SJSA1 (cell line): ENCODE measurements at places on chromosomes 5 and 9.

GRCh38 chr9:131238402-131239021 lies 37.8 kb downstream of the FAM78A start:
- DNase-seq: no peak

- DNase-seq: no peak
Observed at GRCh38 chr5:52840277-52841050, 52.7 kb downstream of the ITGA1 start.

GRCh38 chr5:148768806-148769415 lies 57.5 kb upstream of the ADRB2 start:
- no peak for DNase-seq

GRCh38 chr5:10213316-10213715 lies 36.4 kb downstream of the ATPSCKMT start:
- no peak for DNase-seq

DNA sequence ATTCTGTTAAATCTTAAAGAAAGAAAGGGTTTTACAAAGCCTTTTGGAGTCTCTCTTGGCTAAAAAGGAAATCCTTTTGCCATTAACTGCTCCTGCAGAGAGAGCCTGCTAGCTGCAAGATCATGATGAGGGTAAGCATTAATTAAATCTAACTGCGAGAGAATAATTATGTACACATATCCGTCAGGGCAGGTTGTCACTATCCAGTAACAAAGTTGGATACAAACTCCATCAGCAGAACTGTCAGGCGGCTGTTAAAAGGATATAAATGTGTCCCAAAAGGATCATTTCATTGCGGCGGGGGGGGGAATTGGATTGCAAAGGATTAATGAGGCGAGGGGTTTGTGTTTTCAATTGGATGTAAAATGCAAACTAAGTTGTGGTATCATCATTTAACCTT lies 289.3 kb downstream of the ASTN2 start:
- DNase-seq: no peak

DNA sequence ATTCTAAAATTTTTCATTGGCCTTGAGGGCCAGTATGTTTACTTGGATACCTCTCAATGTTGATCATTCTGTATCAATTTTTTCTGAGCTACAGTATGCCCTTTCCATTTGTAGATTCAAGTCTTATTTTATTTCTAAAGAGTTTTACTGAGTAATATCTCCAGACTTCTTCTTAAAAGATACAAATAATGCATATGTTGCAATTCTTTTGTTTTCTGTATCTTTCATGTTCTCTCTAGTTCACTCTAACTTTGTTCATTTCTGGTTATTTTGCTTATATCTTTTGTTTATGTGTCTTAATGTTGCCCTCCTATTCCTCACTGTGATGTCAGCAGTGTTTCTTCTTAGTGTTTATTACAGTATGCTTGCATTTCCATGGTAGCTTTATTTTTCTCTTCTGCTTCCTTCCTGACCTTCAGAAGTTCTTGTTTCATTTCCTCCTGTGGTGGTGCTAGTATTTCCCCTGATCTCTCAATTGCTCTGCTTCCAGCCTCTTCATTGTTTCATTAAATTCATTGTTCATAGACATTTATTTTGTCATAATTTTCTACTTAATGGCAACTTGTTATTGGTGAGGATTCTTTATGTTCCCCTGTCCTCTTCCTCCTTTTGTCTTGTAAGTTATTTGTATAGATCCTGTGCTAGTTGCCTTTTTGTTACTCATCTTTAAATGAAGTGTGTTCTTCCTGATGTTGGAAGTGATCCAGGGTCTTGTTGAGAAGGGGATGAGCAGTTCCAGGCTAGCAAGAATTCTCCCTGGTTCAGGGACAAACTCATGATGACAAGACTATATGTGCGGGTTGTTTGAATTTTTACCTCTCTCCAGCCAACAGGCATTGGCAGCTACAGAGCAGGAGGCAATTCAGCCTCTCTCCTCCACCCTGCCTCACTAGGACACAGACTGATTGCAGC lies 160.8 kb downstream of the DEPDC1B start:
- no peak for DNase-seq

- DNase-seq: peak; percentile 75
Observed at GRCh38 chr9:15295761-15296405, 11.1 kb downstream of the TTC39B start.

GRCh38 chr9:110622368-110622767 lies 42.8 kb upstream of the SVEP1 start:
- DNase-seq: no peak

DNA sequence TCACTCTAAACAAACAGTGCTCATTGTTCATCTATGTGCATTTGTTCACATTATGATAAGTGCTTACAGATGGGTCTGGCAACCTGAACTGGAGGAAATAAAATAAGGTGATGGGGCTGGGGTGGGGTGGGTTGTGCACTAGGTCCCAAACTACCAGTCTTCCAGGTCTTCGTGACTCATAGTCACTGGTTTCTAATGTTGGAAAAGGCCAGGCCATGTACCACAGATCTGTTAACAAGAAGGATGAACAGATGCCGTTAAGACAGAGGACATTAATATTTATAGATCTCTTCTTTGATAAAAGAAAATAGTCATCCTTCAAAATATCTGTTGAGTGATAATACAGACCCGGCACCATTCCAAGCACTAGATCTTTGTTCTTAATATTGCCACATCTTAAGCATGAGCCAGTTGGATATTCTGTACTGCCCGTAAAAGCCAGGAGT lies 71.4 kb upstream of the STARD4 start:
- DNase-seq: no peak

DNA sequence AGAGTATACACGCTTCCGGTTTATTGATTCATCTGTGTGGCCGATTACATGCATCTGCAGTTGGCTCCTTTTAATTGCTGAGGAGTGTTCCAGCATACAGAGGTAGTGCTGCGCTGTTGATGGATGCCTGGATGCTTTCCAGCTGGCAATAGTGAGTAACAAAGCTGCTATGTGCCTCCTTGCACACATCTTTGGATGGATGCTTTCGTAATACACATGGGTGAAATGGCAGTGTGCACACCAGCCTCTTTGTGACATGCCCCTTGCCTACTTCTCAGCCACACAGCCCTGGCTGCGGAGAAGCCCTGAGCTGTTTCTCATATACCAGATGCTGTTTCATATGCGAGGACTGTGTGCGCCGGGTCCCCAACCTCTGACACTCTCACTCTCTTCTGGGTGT lies 151.0 kb downstream of the GADD45G start:
- no peak for DNase-seq

- DNase-seq: no peak
Observed at GRCh38 chr5:82854956-82855355, 222.2 kb downstream of the TMEM167A start.

DNA sequence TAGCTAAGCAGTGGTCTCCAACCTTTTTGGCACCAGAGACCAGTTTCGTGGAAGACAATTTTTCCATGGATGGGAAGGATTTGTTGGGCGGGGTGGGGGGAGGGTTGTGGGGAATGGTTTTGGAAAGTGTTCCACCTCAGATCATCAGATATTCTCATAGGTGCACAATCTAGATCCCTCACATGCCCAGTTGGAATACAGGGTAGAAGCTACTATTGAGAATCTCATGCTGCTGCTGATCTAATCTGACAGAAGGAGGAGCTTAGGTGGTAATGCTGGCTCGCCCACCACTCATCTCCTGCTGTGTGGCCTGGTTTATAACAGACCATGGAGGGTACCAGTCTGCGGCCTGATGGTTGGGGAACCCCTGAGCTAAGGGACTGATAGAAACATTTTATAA lies 662.7 kb upstream of the RGMB start:
- no peak for DNase-seq

DNA sequence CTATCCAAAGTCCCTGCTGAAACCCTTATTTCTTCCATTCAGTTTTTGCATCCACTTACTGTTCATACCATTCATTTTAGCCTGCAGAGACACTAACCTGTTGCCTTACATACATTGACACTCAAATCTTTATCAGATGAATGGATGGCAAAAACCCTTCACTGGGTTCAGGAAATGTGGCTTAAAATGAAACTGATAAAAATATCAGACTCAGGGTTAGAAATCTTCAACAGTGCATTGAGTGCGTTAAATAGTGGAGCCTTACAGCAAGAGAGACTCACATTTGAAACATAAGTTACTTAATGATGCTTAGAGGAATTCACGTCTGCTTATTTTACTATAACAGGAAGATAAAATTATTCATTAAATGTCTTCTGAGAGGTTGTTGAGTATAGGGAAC lies 28.0 kb upstream of the BNC2 start:
- DNase-seq: no peak

DNA sequence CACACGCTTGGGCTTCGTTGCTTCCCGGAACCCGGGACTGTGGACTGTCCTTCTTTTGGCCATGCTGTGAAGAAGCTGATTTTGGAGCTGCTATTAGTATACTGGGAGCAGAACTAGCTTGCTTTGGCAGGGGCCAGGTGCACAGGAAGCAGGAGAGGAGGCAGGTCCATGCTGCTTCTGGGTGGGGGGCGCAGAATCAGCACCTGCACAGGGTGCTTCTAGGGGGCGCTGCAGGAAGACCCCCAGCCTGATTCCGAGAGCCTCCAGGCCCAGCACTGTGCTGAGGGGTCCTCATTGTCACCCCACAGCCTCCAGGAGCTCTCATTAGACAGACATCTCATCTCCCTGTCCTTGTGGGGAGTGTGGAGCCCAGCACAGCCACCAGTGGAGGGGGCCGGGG lies 252.6 kb upstream of the IRX4 start:
- no peak for DNase-seq

DNA sequence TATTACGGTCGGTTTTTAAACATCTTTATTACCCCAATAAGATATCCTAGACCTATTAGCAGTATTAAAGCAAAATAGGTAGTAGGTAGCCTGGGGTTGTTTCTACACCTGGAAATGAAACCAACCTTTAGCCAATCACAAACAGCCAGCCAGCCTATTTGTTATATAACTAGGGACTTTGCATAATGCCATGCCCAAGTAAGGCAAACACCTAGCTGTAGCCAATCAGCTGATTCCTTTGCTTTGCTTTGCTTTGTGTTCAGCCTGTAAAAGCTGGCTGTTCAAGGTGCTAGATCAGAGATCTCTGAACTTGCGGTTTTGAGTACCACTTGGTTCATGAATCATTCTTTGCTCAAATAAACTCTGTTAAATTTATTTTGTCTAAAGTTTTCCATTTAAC lies 46.5 kb upstream of the SETD9 start:
- no peak for DNase-seq

DNA sequence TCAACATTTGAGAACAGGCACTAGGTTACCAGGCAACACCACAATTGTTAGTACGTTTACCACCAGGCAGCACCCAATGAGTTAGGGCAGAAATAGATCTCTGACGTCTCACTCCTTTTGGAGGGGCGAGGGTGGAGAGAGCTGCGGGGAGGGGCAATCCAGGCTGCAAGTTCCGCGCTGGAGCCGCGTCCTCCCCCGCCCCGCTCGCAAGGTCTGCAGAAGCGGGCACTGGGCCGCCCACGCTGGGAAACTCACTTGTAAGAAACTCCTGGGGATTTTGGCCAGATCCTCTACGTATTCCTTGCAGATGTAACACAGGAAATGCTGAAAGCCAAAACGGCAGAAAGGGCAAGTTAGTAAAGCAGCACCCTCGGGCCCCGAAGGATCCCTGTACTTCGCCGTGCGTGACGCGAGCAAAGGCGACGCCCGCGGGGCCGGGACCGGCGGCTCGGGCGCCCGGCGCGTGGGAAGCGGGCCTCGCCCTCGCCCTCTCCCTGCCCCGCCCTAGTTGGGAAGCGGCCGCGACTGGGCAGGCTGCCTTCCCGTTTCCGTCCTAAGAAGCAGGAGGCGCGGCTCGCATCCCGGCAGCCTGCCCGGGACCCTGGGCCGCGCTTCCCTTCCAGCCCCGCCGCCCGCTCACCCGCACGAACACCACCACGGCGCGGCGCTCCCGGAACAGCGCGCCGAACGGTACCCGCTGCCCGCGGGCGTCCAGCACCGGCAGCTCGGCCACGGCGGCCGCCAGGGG lies 493 bp downstream of the PRXL2C start:
- DNase-seq: peak; percentile 83

DNA sequence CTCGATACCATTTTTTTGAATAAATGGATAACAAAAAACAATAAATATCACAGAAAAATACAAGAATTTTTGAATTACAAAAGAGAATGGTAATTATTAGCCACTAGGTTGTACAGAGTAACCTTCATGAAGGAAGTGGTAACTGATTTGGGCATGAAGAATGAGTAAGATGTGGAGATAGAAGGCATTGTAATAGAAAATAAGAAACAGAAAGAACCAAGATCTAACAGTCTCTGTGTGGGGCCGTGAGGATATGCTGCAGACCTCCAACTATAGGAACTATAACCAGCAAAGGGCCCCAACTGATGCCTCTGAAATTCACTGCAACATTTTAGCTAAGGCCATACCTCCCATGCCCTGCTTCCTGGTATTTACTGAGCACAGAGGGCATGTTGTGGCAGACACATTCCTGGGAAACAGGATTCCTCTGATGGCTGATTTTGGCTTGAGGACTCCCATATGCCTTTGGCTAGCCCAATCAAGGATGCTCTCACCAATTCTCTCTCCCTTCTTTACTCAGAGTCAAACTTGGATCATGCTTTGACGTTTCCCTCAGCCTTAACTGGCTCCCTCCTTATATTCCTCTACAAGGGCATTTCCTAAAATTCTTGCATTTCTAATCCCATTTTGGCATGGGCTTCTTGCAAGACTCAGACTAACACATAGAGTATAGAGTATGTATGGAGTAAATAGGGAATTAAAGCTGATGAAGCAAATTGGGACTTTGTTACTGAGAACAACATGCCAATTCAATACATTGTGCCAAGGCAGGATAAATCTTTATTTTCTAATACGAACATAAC lies 208.9 kb downstream of the PDE4D start:
- no peak for DNase-seq

DNA sequence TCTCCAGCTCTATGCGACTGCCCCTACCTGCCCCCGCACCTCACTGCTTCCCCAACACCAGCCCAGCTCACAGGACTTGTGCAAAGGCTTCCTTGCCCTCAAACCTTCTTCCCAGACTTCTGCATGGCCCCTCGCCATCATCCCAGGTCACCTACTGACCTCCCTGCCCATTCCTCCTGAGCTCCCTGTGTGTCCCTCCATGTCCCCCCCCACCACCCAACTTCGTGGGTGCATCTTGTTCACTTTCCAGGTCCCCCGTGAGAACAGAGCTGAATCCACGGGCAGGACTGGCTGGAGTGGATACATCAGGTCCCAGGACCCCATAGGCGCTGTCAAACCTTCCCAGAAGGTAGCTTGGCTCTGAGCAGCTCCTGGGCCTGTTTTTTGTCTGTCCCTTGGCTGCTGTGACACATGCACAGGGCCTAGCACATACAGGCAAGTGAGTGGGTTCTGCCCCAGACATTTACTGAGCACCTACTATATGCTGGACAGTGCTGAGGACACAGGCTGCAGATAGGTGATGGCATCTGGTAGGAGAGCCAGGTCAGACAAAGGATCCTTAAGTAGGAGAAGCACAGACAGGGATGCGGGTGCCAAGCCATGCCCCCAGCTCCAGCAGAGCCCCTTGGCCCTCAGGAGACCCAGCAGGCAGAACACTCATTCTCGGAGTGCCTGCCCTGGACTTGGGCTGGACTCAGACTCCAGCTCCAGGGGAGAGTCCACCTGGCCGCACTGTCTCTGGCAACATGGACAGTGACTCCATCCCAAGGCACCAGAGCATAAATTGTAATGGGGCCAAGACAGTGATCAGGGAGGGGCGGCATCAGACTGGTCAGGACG lies 15.0 kb downstream of the NINJ1 start:
- DNase-seq: no peak
